ENCODE measurements at places on chromosomes 5 and 9.

DNA sequence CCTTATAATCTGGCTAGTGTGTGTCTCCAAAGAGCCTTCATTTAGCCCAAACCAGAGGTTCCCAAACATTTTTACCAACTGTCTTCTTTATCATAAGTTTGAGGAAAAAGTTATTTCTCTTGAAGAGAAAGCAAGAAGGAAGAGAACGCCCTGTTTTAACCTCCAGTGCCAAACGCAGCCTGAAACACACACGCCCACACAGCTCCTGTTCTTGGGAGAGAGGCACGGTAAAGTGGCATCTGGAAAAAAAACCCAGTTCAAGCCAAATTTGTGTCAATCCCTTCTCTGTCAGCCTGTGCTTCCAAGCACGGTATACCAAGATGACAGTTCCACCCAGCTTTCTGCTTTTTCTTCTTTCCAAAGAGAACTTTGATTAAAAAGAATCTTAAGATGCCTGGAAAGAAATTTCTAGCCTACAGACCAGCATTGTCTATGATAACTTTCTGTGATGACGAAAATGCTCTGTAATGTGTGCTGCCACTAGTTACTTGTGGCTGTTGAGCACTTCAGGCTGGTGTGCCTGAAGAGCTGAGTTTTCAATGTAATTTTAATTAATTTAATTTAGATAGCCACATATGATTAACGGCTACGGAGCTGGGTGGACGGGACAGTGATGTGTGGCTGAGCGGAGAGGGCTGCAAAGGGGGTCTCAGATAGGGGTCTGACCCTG lies 62.3 kb downstream of the ACER2 start:
- no peak for DNase-seq

- DNase-seq, result peak; percentile 93
Observed at GRCh38 chr5:157271740-157272271, 5.9 kb downstream of the CYFIP2 start.

DNA sequence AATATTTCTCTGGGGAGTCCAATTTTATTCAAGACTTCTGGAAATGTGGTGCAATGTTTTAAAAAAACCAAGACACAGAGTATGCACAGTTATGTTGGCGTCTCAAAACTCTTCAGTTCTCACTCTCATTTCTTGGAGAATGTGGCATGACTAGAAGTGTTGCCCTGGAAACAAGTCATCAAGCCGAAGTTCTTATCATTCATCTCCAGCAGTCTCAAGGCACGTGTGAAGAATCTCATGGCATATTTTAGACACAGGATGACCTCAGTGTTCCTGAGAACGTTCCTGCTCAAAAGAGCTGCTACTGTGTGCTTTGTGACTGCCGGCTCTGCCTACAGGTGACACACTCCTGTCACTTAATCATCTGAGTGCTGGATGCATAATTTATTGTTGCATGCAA lies 147.4 kb upstream of the IRX4 start:
- DNase-seq, result no peak

DNA sequence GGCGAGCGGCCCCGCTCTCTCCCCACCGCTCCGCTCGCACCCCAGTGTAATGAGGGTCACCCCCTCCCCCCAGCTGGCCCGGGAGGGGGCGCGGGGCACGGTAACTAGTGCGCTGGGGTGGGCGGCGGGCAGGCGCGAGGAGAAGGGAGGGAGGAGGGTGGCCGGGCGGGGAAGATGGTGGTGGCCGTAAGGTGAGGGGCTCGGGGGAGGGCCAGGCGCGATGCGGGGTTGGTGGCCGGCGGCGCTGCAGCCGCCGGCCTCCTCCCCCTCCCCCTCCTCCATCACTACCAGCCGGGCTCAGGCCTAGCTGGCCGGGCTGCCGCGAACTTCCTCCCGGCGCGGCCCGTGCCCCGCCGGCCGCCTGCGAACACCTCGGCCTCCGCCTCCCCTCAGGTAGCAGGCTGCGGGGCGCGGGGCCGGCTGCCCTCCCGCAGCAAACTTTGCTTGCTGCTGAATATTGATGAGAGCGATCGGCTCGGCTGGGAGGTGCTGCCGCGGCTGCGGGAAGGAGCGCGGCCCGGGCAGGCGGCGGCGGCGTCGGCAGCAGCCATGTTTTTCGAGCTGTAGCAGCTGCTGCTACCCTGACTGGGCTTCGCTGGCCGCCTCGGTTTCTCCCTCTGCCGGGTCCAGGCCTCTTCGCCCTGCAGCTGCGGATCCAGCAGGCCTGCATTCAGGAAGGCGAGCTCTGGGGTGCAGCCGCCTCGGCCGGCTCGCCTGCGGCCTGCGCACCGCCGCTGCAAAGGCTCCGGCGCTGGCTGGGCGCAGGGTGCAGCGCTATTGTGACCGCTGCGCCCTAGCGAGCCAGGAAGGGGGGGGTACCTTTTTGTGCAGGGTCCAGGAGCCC lies 502 bp downstream of the NSD1 start:
- no peak for DNase-seq

DNA sequence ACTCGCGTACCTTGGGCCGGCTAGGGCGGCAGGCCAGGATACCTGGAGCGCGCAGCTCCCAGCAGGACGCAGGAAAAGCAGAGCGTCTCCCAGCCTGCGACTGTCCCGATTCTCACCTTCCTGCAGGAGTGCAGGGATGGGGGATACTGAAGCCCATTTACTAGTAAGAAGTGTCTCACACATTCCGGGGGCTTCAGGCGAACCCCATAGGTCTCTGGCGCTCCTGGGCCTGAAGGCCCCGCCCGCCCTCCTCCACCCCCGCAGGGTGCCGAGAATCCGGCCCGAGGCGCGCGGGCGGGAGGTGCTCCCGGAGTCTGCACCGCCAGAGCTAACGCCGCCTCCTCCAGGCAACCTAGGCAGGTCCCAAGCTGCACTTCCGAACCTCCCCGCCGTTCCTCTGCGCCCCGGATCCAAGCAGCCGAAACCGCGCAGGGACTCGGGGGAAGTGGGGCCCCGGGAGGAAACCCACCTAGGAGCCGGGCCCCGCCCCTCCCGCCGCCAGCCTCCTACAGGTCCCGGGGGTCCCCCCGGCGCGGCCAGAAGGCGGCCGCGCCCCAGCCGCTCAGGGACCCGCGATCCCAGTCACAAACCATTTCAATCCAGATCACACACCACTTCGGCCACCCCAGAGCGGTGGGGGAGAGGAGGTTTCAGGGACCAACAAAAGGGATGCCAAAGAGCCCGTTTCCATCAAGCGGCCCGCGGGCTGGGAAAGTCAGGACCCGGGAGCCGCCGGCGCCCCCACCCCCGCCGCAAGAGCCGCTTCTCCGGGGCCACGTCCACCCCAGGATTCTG lies 1.2 kb downstream of the ROR2 start:
- DNase-seq, result peak; percentile 1

- DNase-seq, result peak; percentile 16
Observed at GRCh38 chr5:142432369-142432863, 107.6 kb upstream of the SPRY4 start.

GRCh38 chr9:34079181-34079580 lies 30.5 kb upstream of the UBAP2 start:
- DNase-seq, result no peak

GRCh38 chr5:29307478-29307877 lies 1886.0 kb upstream of the CDH6 start:
- DNase-seq, result no peak

GRCh38 chr9:34653151-34654072 lies 1.4 kb downstream of the IL11RA start:
- DNase-seq, result no peak

GRCh38 chr5:34898258-34898895 lies 16.9 kb downstream of the RAD1 start:
- peak; percentile 39 for DNase-seq

GRCh38 chr9:33924978-33925797 lies 108.2 kb downstream of the UBE2R2 start:
- no peak for DNase-seq

DNA sequence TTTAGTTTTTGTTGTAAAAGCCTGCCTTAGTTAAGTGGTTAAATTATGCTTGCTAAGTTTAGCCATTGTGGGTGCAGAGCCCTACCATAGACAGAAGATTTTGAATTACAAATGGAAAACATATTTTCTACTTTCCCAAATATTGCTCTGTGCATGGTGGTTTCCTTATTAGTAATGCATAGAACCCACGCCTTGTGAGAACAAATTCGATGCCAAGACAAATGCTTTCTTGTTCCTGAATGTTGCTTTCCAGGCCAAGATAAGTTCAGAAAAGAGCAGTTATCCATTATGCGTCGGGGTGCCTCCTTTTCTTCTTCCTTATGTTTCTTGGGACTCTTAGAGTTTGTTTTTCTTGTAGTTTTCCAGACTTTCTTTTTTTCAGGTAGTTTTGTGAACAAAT lies 31.0 kb upstream of the GARNL3 start:
- no peak for DNase-seq

DNA sequence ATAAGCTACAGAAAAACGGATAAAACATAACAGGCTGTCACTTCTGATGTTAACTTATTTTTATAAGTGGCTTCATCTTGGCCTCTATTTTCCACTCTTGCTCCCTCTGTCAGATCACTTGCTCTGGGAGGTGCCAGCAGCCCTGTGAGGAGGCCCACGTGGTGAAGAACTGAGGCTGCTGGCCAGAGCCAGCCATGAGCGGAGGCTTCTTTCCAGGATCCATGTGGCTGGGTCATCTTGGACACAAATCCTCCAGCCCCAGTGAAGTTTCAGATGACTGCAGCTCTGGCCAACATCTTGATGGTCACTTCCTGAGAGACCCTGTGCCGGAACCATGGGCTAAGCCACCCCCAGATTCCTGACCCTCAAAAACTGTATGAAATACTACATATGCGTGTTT lies 7.5 kb upstream of the CMBL start:
- no peak for DNase-seq

- DNase-seq, result no peak
Observed at GRCh38 chr5:16483361-16483760, 17.8 kb upstream of the ZNF622 start.

DNA sequence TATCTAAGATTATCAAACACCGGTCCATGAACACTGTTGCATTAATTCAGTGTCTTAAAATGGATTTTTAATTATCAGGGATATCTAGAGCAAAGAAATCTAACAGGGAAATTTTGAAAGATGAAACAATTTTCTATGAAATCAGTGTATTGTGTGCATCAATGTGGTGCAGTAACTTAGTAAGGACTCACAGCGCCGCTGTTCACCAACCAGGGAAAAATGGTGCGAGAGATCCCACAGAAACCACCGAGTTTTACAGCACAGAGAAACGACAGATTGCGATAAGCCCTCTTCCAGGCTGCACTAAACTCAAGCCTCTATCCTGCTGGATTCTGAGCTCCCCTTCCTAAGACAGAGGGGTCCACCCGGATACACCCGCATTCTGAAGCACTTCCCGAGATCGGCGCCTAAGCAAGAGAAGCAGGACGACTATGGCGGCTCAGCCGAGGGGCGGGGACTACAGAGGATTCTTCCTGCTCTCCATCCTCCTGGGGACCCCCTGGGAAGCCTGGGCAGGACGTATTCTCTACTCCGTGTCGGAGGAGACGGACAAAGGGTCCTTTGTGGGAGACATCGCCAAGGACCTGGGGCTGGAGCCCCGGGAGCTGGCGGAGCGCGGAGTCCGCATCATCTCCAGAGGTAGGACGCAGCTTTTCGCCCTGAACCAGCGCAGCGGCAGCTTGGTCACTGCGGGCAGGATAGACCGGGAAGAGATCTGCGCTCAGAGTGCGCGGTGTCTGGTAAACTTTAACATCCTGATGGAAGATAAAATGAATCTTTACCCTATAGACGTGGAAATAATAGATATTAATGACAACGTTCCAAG lies at the start of gene PCDHGA7:
PCDHGA7 (plus strand) TSS at position 274 of the 826 bp plus-strand sequence; CDS start at position 432, 158 bp downstream.
- no peak for DNase-seq

DNA sequence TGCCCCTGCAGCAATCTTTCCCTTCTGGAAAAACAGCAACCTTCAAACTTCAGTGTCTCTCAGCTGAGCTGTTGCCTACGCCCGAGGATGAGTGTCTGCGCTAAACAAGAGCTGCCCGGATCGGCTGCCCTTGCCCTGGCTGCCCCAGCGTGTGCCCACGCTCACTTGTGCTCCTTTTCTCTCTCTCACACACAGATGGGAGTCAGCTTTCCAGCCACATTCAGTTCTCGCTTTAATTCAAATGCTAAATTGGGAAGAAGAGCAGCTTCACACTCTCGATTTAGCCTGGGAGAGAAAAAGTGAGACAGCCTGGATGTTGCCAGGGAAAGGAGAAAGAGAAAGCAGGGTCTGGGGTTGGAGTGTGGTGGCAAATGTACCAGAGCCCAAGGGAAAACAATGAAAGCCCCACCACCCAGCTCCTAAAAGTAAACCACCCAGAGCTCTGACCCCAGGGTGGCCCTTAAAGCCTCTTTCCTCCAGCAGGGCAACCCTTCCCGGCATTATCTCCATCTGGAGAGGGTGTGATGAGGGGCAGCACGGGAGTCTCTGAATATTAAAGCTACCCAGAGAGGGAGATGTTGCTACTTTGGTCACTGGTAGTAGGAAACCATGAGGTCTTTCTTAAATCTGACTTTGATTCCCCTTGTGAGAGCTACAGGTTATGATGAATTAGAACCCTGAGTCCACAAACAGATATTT lies 9.9 kb upstream of the EGR1 start:
- no peak for DNase-seq

- DNase-seq, result no peak
Observed at GRCh38 chr9:3647652-3648051, 121.9 kb upstream of the RFX3 start.

GRCh38 chr5:147966829-147967228 lies 60.5 kb upstream of the C5orf46 start:
- no peak for DNase-seq

DNA sequence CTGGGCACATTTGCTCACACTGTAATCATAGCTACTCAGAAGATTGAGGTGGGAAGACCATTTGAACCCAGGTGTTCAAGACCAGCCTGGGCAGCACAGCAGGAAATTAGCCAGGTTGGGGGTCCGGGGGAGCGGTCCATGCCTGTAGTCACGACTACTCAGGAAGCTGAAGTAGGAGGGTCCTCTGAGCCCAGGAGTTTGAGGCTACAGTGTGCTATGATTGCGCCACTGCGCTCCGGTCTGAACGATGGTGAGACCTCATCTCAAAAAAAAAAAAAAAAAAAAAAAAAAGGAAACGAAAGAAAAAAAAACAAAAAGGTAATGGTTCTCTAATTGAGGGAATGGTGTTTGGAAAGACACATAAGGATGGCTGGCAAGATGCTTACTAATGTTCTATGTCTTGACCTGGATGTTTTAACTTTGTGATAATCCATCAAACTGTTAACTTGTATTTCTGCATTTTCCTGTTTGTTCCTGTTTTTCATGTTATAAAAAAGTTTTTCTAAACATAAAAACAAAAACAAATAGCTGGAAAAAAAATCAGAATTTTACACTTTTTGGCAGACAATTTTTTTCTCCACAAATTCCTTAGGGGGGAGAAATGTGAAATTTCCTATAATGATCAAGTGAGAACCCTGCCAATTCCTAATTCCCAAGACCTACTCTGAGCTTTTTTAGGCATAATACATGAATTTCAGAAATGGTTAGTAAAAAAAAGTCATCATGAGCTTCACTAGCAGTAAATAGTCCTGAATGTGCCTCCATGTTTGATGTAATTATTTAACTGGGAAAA lies 96.9 kb downstream of the DENND1A start:
- no peak for DNase-seq

GRCh38 chr5:110112348-110112747 lies 422.6 kb downstream of the MAN2A1 start:
- no peak for DNase-seq

DNA sequence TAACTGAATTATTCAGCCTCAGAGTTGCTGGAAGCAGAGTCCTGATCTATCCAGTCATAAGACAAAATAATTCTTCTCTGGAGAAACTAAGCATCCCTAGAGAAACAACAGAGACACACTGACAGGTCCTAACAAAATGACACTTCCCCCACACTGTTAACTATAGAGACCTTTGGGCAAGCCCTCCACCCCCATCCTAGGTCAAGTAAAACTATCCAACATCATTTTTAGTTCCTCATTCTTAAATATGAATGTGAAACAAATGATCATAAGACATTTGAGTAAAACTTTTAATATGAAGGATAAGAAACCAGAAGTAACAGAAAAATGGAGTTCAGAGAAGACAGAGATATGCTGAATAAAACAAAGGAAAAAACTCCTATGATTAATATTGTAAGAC lies 30.9 kb downstream of the CNTLN start:
- no peak for DNase-seq
